Dermis blood vessel endothelial cell (primary cell): ENCODE measurements at places on chromosomes 13 and 19.

DNA sequence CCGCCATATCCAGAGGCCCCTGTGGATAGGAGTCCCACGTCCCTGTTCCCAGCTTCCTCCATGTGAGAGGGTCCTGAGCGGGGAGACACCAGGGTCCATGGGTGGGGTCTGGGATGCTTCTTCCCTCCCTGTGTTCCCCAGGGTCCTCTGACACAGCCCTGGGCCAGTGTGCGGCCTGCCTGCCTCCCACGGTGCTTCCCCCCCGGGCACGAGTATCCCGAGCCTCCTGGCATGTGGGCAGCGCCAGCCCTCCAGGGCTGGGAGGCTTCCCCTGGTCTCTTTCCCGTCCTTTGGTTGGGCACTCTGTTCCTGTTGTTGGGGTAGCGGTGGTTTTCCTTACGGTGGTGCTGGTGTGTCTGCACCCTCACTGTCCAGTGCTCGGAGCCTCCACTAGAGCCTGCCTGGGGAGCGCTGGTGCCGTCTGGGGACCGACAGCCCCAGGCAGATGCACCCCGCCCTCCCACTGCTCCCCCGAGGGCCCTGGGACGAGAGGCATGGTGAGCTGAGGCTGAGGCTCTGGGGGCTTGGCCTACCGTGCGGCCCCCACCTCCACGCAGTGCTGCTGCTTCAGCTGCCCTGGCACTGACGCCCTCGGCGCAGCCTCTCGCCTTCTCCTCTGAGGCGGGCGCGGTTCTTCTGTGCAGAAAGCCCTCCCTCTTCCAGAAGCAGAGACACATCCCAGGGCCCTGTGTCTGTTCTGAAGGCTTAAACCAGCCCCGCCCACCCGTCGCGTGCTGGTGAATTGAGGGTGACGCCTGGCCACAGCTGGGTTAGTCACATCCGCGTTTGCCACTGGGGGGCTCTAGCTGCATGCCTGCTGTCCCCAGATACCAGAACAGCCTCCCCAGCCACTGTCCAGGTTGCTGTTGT lies 27.9 kb downstream of the PLEKHJ1 start:
- peak; percentile 75 for DNase-seq

GRCh38 chr13:99821741-99822140 lies 149.8 kb downstream of the ZIC5 start:
- no peak for DNase-seq

GRCh38 chr13:23692816-23693215 lies 122.6 kb downstream of the TNFRSF19 start:
- no peak for DNase-seq

DNA sequence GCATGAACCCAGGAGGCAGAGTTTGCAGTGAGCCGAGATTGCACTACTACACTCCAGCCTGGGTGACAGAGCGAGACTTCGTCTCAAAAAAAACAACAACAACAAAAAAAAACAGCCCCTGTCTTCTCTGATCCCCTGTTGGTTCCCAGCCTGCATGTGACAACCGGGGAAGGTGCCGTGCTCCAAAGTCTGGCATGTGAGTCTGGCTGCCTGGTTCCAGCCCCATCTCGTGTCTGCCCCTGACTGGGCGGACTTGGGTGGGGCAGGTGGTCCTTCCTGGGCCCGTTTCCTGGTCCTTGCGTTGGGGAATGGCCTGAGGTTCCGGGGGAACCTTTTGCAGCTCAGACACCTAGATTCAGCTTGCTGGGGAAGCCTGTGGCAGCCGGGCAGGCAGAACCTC lies 50.5 kb downstream of the DNM2 start:
- DNase-seq = no peak
